Cerebellar cortex (tissue), 1 donor: ENCODE measurements at places on chromosomes 1 and 21.
A peak's percentile ranks its signal among the peaks of the same experiment; 100 is the strongest.

DNA sequence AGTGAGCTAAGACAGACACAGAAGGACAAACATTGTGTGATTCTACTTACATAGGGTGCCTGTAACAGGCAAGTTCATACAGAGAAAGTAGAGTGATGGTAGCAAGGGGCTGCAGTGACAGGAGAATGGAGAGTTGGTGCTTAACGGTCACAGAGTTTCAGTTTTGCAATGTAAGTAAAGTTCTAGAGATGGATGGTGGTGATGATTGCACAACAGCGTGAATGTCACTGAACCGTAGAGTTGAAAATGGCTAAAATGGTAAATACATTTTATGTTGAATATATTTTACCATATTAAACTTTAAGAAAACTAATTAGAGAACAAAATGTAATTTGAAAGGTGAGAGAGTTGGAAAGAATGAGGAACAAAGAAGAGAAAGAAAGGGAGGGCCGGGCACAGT lies 8.7 kb downstream of the CFAP107 start:
- no peak for DNase-seq

DNA sequence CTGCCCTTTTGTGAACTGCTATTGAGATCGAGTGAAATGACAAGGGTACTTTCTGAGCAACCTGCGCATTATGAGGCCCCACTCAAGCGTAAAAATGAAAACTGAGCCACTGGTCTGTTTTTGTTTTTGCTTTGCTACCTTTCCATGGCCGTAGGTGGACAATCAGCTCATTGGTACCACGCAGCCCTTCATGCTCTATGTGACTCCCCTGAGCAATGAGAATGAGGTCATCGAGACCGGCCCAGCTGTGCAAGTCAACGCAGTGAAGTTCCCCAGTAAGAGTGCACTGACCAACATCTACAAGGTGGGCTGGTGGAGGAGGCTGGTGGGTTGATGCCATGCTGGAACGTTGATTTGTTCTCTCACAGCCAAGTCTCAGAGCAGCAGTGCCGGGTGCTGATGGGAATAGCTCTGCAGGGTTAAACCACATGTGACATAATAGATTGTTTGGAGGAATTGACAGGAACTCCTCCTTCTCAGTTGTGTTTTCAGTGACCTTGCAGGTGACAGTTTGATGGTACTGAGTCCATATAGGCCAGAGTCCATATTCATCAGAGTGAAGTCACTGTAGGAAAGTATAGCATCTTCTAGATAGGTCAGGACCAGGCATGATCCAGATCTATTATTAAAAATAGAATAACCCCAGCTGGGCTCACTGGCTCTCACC lies 170.3 kb downstream of the VPS13D start:
- no peak for DNase-seq

DNA sequence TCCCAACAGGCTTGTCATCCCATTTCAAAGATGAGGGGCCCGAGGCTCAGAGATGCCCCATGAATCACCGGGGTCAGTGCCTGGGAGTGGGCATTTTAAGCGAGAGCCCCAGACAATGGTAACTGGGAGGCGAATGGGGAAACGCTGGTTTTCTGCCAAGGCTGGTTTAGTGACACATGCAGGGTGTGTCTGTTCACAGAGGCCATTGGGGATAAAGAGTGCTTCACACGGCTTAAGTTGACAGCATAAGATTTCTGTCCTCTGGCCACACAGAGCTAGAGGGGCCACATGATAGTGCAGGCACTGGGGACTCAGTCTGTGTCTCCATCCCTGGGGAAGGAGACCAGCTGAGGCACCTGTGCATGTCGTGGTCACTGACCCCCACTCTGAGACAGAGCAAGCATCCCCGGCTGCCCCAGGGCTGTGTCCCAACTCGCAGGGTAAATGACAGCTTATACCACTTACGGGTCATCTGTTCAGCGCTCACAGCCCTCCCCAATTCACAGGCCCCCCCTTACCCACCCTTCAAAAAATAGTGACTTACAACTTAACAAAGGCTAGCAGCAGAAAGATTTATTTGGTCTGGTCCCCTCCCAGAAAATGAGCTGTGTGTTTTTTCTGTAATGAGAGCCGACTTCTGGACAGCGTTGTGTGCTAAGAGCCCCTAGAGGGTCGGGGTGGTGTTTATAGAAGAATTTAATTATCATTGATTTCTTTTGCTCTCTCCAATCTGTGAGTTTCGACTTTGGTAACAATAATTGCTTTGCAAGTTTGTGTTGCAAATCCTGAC lies 34.9 kb upstream of the ARHGEF16 start:
- DNase-seq, result no peak

DNA sequence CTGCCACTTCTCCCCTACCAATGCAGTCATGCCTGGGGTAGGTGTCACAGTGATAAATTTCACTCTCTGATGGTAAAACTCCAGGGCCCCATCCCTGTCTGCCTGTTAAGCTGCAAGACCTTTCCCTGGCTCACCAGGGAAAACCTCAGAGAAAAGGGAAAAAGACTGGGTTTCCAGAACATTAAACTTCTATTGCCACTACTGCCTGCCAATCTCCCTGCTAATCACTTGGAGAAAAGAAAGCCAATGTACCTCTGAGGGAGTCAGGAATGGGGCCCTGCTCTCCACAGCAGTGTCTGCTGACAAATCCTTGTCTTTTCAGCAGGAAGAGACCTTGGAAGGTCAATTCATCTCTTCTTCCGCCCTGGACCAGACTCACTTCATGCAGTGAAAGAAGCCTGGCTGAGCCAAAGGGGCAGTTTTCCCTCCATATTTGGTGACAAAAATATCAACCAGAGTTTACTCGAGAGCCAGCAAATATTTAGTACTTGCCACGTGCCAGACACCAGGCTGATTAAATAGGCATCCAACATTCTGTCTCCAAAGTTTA lies 49.1 kb upstream of the CTTNBP2NL start:
- peak; percentile 65 for DNase-seq
